Breast epithelium (tissue), 4 donors: ENCODE measurements at places on chromosomes 3 and 15. TPM values are rescaled to one million over a fixed set of nuclear protein-coding genes. Genes with fewer than 3 reads are reported as not detected.

GRCh38 chr15:40594429-40594836, 384 bp downstream of the KNL1 start:
- peak; percentile 54 for DNase-seq

DNA sequence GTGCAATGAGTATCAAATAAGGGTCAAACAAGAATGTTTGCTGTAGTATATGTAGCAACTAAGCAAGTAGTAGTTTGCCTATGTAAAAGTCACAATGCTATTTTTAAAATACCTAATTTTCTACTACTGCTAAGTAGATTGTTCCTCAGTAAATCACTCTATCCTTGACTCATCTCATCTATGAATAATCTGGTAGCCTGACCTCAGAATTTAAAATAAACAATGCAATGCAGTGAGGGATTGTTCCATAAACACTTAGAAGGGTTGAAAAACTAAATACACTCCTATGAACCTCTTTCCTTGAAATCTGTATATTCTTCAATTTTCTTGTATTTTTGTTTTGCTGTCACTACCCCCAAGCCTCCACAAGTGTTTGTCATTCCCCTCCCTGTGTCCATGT, 253.3 kb downstream of the TBC1D5 start:
- no peak for DNase-seq

DNA sequence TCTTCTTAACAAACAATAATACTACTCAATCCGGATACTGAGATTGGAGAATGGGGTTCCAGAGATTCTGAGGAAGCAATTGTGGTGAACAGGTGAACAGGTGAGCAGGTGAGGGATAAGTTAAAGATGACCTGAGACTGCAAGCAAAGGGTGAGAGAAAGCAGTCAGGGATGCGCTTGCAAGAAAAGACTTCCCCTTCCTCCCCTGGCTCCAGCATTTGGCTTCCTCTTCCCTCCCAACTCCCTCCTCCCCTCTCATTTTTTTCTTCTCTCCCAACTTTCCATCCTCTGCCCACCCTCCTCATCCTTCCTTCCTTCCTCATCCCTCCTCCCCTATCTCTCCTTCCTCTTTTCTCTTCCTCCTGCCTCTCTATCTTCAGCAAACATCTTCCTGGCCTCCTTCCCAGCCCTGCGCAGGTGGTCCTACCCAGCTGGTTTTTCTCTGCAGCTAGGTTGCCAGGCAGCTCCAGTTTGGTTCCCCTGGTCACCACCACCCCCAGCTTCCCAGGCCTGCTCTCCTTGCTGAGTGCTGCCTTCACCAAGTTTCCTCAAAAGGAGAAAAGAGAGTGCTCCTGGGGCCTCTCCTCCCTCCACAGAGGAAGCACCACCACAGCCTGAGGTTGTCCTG, 10.4 kb upstream of the VIPR1 start:
- peak; percentile 39 for DNase-seq

DNA sequence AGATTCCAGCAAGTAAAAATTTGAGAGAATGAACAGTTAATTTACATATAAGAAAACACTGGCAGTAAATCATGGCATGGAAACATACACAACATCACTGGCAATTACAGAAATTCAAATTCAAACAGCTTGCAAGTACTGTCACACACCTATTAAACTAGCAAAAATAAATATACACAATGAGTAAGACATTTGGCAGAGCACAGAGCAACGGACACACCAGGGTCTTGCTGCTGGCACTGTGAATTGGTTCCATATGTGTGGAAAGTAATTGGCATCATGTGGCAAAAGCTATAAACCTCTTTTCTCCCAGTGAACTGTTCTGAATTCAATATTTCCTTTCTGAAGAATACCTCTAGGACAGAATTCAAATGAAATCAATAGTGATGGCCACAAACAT, 78.3 kb downstream of the LRRK1 start:
- DNase-seq, result no peak

DNA sequence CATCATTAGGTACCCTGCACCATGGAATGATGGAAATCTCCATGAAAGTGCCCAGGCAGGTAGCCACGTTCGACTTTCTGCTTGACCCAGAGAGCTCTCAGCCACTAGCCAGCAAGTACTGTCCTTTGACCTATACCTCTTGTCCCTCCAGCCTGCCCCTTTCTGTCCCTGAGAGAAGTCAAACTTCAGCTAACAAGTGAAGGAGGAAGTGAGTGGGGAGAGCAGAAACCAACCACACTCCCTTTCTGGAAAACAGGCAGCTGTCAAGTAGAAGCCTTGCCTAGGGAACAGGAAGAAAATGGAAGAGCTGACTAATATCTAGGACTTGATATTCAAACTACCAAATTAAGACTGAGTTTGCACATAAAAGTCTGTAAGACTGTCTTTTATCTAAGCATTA, 30.3 kb upstream of the FSTL1 start:
- no peak for DNase-seq

DNA sequence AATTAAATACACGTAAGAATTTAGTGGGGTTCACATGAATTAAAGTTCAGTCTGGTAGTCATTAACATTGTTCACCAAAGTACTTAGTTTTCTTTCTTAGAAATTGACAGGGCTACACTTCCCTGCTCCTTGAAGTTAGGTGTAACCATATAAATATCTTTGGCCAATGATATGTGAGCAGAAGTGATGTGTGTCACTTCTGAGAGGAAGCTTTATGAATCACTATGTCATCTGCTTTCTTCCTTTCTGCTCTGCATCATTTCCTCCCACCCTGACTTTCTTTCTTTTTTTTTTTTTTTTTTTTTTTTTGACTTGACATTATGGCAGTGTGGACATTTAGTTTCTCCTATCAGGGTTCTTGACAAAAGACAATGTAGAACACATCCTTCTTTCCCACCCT, 156.2 kb upstream of the COL8A1 start:
- DNase-seq, result no peak

- DNase-seq, result no peak
These were observed 16.5 kb downstream of the KLHL25 start for GRCh38 chr15:85778107-85778776.

GRCh38 chr3:196772897-196773296, 33.2 kb downstream of the PAK2 start:
- DNase-seq, result no peak

GRCh38 chr3:56042326-56042951, 425.8 kb downstream of the ERC2 start:
- no peak for DNase-seq

ADAMTS17 gene
- 5.1 TPM for total RNA-seq

ARHGEF26 gene
- total RNA-seq, result 20.2 TPM

AMT gene
- 3.6 TPM for total RNA-seq

KCNMB3 gene
- total RNA-seq, result 7.3 TPM
